Daoy (cell line): ENCODE measurements at places on chromosomes 12 and 14. TPM values are rescaled to one million over a fixed set of nuclear protein-coding genes. Genes with fewer than 3 reads are reported as not detected.

Gene AHNAK2
- total RNA-seq, result 10.4 and 10.5 TPM in 2 replicates

Gene RD3L
- total RNA-seq, result not detected in 2 replicates

Gene CISTR
- total RNA-seq, result not detected in 2 replicates

Gene STON2
- 7.8 and 10.5 TPM in 2 replicates for total RNA-seq

Gene PTPRO
- total RNA-seq, result 1.5 and 3.0 TPM in 2 replicates

Gene BIN2
- total RNA-seq, result not detected in 2 replicates

Gene GLT8D2
- total RNA-seq, result 4.0 and 6.6 TPM in 2 replicates

Gene TGFB3
- 2.9 and 4.3 TPM in 2 replicates for total RNA-seq

Gene HVCN1
- 0.23 TPM in 1 of 2 replicates, not detected in the other for total RNA-seq

Gene TAMALIN
- total RNA-seq, result 1.1 and 2.1 TPM in 2 replicates

Gene SIX6
- 0.12 TPM in 1 of 2 replicates, not detected in the other for total RNA-seq

Gene GLIPR1L1
- total RNA-seq, result not detected in 2 replicates

Gene DYRK2
- 15.6 and 31.3 TPM in 2 replicates for total RNA-seq

Gene EVL
- total RNA-seq, result 18.6 and 40.1 TPM in 2 replicates

Gene IAPP
- not detected in 2 replicates for total RNA-seq

Gene NOPCHAP1
- 18.7 and 33.2 TPM in 2 replicates for total RNA-seq

Gene AKAP3
- total RNA-seq, result 0.97 and 4.5 TPM in 2 replicates

Gene RNASE3
- total RNA-seq, result not detected in 2 replicates

Gene USP44
- total RNA-seq, result 0.74 and 0.95 TPM in 2 replicates

Gene NINJ2
- total RNA-seq, result not detected in 2 replicates
